T-helper 17 cell (primary cell): ENCODE measurements at places on chromosomes 4 and X. TPM values are rescaled to one million over a fixed set of nuclear protein-coding genes. Genes with fewer than 3 reads are reported as not detected.
A peak's percentile ranks its signal among the peaks of the same experiment; 100 is the strongest.

FAM133A gene
- not detected for total RNA-seq

PPEF2 gene
- total RNA-seq: 0.10 TPM

SLC7A11 gene
- total RNA-seq: 0.60 TPM

PCDH11X gene
- not detected for total RNA-seq

HSFX2 gene
- total RNA-seq: not detected

FTHL17 gene
- total RNA-seq: not detected

ALB gene
- total RNA-seq: not detected

JCHAIN gene
- not detected for total RNA-seq

DGKK gene
- not detected for total RNA-seq

DNA sequence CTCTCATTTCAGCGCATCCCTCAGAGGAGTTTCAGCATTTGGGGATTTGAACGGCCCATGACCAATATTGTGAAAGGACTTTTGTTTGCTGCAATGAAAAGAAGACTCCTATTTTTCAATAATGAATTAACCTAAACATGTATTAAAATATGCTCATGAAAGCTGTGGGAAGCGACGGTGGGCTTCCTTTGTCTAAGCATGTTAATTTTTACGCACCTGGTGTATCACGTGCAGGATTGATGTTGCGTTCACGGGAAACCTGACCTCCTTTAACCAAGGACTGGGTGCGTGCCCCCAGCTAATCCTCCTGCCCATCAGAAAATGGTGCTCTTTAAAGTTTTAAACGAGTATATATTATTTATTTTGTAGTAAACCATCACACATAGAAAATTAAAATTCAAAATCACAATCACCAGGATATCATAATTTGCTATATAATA, 590 bp upstream of the CCDC110 start:
- DNase-seq: no peak
- peaks cover 13% of the 10 kb centered on the region for H3K4me1 ChIP-seq
- peak overlapping the region; percentile 60 for H3K27ac ChIP-seq
- H3K4me3 ChIP-seq: peak overlapping the region; percentile 90

DNA sequence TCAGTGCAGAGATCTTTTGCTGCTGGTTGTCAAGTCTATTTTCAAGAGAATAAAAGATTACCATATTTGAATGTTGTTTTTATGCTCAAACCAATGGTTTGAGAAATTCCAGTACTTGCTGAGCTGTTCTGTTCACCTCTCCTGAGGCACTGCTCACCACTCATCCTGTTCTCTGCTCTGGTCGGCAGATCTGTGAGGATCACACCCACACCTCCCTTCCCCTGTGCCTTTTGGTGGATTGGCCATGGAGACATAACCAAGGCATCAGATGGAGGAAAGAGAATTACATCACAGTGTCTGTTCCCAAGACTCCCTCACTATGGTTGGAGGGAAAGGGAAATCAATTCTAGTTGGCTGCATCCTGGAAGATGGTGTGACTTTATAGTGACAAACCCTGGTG, 391.6 kb downstream of the ARHGAP24 start:
- no peaks in the 10 kb centered on the region for H3K36me3 ChIP-seq
- H3K4me1 ChIP-seq: no peaks in the 10 kb centered on the region
- H3K27me3 ChIP-seq: no peaks in the 10 kb centered on the region
- no peak for DNase-seq
- H3K4me3 ChIP-seq: no peak overlapping the region
- H3K27ac ChIP-seq: no peak overlapping the region

- peaks cover 13% of the 10 kb centered on the region for H3K4me1 ChIP-seq
- no peak overlapping the region for H3K4me3 ChIP-seq
- H3K27me3 ChIP-seq: no peaks in the 10 kb centered on the region
- no peaks in the 10 kb centered on the region for H3K36me3 ChIP-seq
These were observed 199.5 kb upstream of the UGT8 start for GRCh38 chr4:114399105-114399504.

DNA sequence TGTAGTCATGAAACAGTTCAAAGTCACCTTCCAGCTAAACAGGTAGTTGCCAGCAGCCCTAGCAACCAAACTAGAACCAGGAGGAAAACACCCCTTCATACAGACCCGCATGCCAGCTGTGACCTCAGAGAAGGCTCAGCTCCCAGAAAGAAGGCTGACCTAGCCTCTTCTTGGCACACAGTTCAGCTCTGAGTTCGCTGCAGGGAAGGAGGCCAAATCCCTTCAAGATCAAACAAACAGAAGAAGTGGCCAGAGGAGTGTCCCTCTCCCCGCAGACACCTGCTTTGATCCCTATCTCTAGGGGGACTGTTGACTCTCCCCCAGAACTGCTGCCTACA, 56.0 kb downstream of the HADH start:
- DNase-seq: no peak
- peak overlapping the region; percentile 70 for H3K27ac ChIP-seq
- H3K36me3 ChIP-seq: no peaks in the 10 kb centered on the region
- H3K4me1 ChIP-seq: peaks cover 41% of the 10 kb centered on the region

DNA sequence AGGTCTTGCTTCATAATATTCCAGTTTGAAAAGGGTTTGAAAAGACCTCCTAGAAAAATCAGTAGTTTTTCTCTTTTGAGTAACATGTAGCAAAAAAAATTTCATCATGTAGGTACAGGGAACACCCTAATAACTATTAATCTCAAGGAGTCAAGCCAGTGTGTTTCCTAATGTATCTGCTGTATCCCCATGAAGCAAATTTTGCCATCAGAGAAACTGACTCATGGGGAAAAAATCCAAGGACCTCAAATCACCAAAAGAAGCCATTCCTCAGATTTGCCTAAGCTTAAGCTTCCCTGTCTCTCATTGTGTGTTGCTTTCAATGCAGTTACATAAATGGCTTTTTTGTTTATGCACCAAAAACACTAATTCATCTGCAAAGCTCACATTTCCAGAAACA, 29.7 kb downstream of the F9 start:
- no peaks in the 10 kb centered on the region for H3K27me3 ChIP-seq
- H3K27ac ChIP-seq: no peak overlapping the region
- no peaks in the 10 kb centered on the region for H3K4me1 ChIP-seq
- H3K4me3 ChIP-seq: no peak overlapping the region

- H3K36me3 ChIP-seq: no peaks in the 10 kb centered on the region
- no peak overlapping the region for H3K27ac ChIP-seq
- no peaks in the 10 kb centered on the region for H3K27me3 ChIP-seq
- no peak overlapping the region for H3K4me3 ChIP-seq
- DNase-seq: no peak
- peaks cover 2% of the 10 kb centered on the region for H3K4me1 ChIP-seq
These were observed 81.6 kb downstream of the ZFX start for GRCh38 chrX:24231131-24231540.

DNA sequence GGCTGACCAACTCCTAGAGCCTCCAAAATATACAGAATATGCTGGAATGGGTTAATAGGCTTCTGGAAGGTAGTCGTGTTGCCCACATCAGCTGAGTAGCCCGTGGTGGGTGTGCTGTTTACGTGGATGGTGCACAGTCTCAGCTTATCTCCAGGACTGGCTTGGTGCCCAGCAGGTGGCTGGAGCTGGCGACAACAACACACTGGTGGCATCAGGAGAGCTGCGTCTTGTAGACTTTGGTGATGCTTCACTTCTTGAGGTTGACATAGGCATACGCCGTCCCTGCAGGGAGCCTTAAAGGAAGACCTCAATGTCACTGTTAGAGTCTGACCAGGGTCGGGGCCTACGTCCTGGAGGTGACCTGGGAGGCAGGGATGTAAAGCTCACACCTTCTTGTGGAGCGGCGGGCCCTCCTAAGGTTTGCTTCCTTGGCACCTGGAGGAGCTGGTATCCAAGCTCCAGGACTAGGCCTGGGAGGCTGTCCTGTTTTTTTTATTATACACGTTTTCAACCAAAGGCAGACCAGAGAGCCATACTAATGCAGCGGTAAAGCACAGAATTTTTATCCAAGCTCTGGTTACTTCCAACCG, 26.5 kb upstream of the RBMX start:
- no peak overlapping the region for H3K4me3 ChIP-seq
- H3K36me3 ChIP-seq: peaks cover 3% of the 10 kb centered on the region
- no peak for DNase-seq
- H3K27me3 ChIP-seq: no peaks in the 10 kb centered on the region
- peaks cover 13% of the 10 kb centered on the region for H3K4me1 ChIP-seq

GRCh38 chrX:46957297-46957696, 45.1 kb downstream of the JADE3 start:
- no peaks in the 10 kb centered on the region for H3K27me3 ChIP-seq
- H3K4me3 ChIP-seq: no peak overlapping the region
- H3K4me1 ChIP-seq: peaks cover 4% of the 10 kb centered on the region
- DNase-seq: no peak
- no peak overlapping the region for H3K27ac ChIP-seq

DNA sequence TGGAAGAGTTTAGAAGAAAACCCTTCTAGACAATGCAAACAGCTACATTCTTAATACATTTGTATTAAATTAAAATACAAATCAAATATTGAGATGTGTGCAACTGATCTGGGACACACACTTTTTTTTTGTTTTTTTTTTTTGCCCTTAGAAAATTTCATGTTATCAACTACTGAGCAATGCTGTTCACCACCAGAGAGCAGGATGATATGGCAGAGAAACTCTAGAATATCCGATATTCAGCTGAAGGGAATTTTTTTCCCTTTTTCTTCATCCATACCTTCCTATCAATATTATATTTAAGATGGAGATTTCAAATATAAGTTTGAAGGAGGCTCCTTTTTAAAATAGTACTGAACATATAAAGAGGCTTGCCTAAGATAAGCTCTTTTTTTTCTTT, 1.0 kb downstream of the NDST3 start:
- peaks cover 3% of the 10 kb centered on the region for H3K4me1 ChIP-seq
- no peak overlapping the region for H3K27ac ChIP-seq
- DNase-seq: no peak

DNA sequence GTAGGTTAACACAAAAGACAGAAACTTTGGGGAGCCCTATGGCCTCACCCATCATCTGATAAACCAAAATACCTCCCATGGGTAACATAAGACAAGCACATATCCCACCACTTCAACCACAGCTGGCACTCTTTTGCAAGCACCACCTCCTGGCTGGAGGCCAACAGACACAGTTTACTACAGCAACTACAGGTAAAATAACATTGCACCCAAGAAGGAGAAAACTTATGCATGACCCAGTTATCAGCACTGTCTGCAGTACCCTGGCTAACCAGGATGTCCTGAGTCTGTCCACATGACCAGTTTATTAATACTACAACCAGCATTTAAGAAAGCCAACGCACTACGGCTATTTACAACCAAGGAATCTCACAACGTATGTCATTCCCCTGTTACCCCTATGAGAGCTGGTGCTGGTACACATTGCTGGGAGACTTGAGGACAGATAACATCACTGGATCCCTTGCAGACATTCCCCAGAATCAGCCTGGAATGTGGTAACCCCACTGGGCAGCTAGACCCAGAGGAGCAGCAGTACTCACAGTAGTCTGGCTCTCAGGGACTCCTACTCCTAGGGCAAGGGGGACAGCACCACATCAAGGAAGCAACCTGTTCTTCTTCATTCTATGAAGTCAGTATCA, 32.0 kb downstream of the ELF2 start:
- H3K27ac ChIP-seq: no peak overlapping the region
- peaks cover 34% of the 10 kb centered on the region for H3K4me1 ChIP-seq
- H3K27me3 ChIP-seq: no peaks in the 10 kb centered on the region
- peaks cover 7% of the 10 kb centered on the region for H3K36me3 ChIP-seq

DNA sequence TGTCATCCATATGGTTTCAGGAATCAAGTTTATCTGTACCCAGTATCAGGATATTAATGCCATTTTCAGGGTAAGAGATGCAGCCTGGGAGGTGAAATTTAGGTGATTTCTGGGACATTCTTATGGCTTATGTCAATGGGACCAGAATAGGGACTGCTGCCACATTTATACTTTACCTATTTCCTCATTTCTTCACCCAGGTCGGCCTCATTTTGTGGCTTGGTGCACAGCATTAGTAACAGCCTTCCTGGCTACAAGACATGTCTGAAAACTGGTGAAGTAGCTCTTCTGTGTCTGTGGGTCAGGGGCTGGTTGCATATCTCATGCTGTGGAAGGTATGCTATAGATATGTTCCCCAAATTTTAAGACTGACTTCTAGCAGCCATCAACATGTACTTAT, 284.8 kb downstream of the AFF2 start:
- H3K27ac ChIP-seq: no peak overlapping the region
- H3K36me3 ChIP-seq: no peaks in the 10 kb centered on the region
- H3K4me3 ChIP-seq: no peak overlapping the region
- no peak for DNase-seq

GRCh38 chrX:66914080-66914479, 275.2 kb upstream of the EDA2R start:
- no peak for DNase-seq
- no peaks in the 10 kb centered on the region for H3K27me3 ChIP-seq
- H3K27ac ChIP-seq: no peak overlapping the region
- H3K36me3 ChIP-seq: no peaks in the 10 kb centered on the region
- H3K4me1 ChIP-seq: no peaks in the 10 kb centered on the region
- no peak overlapping the region for H3K4me3 ChIP-seq

DNA sequence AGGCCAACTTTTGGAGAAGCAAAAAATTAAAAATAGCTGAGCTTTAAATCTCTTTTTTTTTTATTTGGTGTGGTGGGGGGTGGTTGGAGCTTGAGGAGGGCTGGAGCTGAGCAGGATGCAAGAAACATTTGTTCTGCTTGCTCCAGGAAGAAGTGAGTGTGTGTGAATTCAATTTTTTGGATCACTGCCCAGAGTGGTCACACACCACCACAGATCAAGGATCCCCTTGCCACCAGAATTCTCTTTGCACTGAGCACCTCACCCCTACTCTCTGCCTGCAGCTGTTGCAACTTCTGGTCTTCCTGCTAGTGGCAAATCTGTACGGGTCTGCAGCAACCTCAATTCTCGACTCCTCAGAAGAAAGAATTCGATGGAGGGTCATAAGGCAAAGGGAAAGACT, 19.9 kb upstream of the PLP1 start:
- no peak for DNase-seq
- no peaks in the 10 kb centered on the region for H3K4me1 ChIP-seq
- H3K27ac ChIP-seq: no peak overlapping the region
- H3K36me3 ChIP-seq: peaks cover 3% of the 10 kb centered on the region
- H3K27me3 ChIP-seq: no peaks in the 10 kb centered on the region
- H3K4me3 ChIP-seq: no peak overlapping the region

GRCh38 chr4:102665527-102665926, 95.2 kb downstream of the MANBA start:
- peaks cover 15% of the 10 kb centered on the region for H3K36me3 ChIP-seq
- no peak overlapping the region for H3K27ac ChIP-seq

DNA sequence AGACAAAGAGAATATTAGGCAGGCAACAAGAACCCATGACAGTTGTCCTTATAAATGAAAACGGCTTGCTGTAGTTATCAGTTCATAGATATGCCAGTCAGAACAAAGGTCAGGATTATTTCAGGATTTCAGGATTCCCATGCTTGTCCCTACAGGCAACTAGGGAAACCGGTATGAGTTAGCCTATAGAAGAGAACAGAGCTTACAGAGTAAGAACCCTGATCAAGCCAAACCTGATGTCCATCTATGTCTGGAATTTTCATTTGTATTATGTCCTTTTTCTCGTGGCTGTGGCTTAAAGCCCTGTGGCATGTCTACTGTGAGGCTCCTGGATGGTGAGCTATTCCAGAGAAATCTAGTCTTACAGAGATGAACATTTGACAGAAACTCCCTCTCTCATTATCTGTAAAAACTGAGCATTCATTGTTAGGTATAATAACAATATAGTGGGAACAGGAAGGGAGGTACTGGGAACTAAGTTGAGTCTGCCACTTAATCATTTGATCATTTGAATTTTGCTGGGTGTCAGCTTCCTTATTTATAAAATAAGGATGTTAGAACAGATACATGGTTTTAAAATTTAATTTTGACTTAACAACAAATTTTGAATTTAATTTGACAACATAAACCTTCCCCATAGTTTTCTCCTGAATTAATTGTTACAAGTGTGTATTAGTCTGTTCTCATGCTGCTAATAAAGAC, 129.5 kb upstream of the KLF3 start:
- peaks cover 10% of the 10 kb centered on the region for H3K4me1 ChIP-seq
- no peak for DNase-seq
- H3K36me3 ChIP-seq: no peaks in the 10 kb centered on the region
- H3K4me3 ChIP-seq: no peak overlapping the region
- H3K27ac ChIP-seq: no peak overlapping the region
